ENCODE measurements at places on chromosomes 3 and 15.
A peak's percentile ranks its signal among the peaks of the same experiment; 100 is the strongest.

- DNase-seq = no peak
Observed at GRCh38 chr15:57354436-57355123, 21.7 kb upstream of the CGNL1 start.

- DNase-seq = no peak
Observed at GRCh38 chr3:193039058-193039457, 121.4 kb upstream of the MB21D2 start.

DNA sequence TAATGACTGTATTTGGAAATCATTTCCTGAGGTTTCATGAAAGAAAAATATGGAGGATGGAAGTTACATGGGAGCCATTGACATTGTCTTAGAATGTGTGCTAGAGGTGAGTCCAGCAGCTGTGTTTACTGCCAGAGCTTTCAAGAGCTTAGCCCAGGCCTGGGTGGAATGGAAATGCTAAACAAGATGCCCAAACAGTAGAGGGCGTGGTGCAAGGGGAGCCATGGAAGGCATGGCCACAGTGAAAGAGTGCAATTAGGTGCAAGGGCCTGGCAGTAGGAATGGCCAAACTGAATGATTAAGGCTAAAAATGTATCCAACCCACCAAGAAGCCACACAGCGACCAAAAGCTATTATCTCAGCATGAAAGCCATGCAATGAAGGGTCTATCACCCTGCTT lies 257.7 kb upstream of the NR2F2 start:
- no peak for DNase-seq

- DNase-seq = peak; percentile 36
Observed at GRCh38 chr15:78979456-78980320, 34.8 kb upstream of the CTSH start.

GRCh38 chr3:15458212-15458780 lies 30.9 kb downstream of the EAF1 start:
- DNase-seq = no peak

GRCh38 chr3:71912839-71913495 lies 128.0 kb upstream of the PROK2 start:
- no peak for DNase-seq

GRCh38 chr3:186456731-186457191 lies 87.4 kb downstream of the CRYGS start:
- no peak for DNase-seq

DNA sequence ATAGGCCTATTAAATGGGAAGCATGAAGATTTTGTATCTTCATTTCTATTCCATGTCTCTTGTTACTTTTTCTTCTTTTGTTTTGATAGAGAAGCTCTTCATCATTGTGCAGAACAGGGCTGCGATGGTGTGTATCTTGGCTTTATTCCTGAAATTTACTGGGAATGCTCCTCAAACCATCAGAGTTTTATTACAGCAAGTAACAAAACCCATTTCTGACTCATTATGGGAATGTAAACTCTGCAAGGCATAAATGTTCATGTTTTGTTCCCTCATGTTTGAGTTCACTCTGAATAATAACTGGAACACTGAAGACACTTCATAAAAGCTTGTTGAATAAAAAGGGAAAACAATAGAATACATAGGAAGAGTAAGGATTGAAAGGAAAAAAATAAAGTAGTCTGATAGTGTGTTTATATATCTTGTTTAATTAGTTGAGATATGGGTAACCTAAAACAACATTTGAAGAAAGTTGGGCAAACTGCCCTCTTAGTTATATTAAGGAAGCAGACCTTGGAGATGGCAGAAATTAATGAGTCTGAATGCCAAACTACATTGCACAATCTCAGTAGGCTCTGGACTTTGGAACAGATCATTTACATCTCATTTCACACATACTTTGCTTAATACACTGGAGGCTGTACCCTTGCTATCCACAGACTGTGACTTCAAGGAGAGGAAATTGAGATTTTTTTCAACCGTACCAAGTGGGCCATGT lies 521.5 kb downstream of the GRM7 start:
- no peak for DNase-seq

- DNase-seq = no peak
Observed at GRCh38 chr15:74892313-74892712, 2.5 kb downstream of the MPI start.

- DNase-seq = no peak
Observed at GRCh38 chr3:64559588-64559987, 128.2 kb downstream of the ADAMTS9 start.

DNA sequence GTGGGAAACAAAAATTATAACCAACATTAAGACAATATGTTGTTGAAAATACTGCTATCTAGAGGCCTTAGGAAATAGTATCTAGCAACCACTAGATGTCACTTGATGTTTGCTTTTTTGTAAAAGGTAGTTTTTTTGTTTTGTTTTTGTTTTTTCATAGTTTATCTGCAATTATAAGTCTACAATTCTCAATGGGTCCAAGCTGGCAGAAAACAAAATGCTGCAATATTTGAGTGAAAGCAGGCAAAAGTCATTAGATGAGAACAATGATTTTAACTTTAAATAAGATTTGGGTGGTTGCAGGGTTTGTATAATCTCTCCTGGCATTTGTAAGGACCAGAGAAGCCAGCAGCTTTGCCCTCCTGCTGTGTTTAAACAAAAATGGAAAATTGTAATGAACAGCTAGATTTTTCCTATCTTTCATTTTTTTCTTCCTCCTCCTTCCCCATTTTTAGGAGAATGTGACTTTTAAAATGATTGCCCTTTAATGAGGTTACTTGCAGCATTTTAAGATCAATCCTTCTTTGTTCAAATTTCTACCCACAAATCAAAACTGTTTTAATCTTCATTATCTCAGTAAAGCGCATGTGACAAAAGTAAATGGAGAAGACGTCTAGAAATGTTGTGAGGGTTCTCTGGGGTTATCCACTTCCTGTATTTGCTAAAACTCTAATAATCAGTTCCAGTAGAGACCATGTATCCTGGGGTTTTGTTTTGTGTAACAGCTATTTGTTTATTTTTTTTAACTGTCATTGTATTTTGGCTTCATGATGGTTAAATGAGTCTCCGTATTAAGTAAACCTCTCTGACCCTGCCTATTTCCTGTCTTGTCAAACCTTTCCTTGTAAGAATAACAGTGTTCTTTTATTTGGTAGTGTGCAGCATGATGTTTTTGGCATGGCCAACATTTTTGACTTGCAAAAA lies 27.3 kb downstream of the DUT start:
- DNase-seq = no peak

GRCh38 chr15:67127331-67127664 lies 61.9 kb downstream of the SMAD3 start:
- DNase-seq = no peak

DNA sequence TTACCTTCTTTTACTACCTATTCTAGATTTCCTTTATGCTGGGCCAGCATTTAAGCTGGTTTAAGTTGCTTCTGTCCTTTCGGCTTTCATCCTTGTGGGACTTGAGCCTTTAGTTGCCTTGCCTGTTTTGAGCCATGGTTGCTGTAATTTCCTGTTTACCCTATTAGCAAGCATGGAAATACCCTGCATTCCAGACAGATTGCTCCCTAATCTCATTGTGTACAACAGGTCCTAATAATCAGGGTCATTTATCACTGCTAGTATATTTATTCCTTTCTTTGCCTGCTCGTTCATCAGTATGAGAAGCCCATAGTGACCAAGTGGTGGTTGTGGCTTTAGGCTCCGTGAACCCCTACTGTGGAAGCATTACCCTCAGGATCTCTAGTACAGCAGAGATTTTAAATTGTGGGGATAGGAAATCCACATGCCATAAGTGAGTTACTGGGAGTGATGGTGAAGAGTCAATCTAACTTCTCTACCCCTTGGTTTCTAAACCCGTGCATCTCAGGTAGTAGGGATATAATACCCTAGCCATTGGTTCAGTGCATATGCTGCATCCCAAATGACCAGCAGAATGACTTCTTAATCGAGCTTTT lies 31.9 kb downstream of the NCK1 start:
- no peak for DNase-seq

GRCh38 chr15:69215314-69216035 lies 55.0 kb downstream of the GLCE start:
- DNase-seq = no peak

GRCh38 chr15:90845201-90845949 lies 23.0 kb upstream of the FURIN start:
- peak; percentile 87 for DNase-seq

DNA sequence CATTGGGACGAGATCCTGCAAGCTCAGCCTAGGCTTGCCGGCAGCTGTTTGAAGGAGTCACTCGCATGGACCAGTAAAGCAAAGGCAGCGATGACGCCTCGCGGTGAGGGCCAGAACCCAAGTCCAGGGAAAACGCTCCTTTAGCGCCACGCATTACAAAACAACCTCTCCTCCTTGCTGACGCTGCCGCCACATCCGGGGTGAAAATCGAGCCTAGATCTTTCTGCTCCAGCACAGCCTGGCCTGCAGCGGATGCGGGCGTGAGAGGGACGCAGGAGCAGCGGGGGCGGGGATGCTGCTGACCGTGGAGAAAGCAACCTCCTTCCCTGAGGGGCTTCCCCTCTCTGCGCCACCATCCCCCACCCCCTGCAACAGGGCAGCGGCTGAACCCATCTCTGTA lies 46.7 kb downstream of the CASR start:
- DNase-seq = no peak

GRCh38 chr3:114499976-114500375 lies 206.1 kb downstream of the TIGIT start:
- DNase-seq = no peak

DNA sequence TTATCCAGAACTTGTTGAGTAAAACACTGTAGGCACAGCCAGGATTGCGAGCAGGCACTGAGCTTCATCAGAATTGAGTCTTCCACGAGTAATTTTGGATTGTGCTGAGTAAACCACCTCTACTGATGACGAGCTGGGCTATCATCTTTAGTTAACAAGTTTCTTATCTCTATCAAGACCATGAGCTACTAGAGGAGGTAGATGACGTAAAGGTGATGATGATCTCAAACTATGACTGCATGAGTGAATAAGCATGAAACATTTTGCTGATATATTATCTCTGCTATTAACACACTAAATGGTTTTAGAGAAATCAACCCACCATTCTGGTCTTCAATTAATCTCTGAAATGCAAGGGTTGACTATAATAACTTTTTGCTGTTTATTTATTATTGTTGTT lies 506.0 kb downstream of the GBE1 start:
- no peak for DNase-seq

- DNase-seq = no peak
Observed at GRCh38 chr3:124322966-124323365, 331.0 kb upstream of the ROPN1 start.

GRCh38 chr3:185176750-185177359 lies 24.0 kb upstream of the C3orf70 start:
- DNase-seq = no peak

DNA sequence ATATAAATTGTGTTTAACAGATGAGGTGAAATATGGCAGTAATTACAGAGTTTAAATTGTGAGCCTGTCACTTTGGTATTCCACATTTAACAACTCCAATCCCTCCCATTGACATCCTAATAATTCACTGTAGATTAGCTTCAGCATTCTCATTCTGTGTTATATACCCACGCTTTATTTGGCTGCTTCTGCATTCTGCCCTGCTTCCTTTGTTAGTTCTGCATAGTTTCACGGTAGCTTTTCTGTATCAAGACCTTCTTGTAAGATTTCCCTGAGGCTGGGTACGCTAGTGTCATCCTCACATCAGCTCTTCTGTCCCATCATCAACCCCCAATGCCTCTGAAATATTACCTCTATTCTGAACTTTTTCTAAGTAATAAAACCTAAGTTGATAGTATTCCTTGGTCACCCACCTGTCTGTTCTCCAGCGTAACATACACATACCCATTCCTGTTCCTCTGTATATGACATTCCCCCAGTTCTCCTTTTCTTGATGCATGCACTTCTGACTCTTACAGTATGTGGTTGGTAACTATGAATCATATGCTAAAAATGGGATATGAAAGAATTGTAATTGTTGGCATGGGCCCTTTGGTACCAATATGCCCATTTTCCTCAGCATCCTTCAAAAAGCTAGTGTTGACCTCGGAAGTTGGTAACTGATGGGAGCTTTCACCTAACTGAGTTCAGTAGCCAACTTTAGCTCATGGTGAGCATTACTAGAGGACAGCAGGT lies 171.2 kb downstream of the KLHL25 start:
- DNase-seq = no peak

DNA sequence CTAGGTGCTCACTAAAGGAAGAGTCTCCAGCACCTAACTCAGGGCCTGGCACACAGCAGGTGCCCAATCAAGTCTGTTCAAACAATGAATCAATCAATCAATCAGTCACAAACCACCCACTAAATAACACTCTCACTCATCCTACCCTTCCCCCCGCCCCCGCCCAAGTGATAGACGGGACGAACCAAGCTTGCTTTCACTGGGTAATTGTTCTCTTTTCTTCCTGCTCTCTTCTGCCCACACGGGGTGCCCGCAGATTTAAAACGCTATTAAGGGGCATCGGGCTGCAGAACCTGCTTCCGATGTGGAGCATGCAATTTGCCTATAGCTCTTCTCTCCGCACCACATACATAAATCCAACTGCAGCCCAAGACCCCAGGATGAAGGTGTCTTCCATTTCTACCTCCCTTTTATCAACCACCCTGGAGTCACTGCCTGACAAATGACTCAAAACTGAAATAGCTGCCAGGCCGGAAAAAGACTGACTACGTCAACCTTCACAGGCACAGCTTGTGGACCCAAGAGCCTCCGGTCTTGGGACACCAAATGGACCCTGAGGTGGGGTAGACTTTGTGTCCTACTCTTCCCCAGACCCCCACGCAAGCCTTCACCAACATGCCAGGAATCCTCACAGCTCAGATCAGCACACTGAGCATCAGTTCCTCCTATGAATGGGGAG lies 1.7 kb downstream of the KLHL25 start:
- no peak for DNase-seq

- no peak for DNase-seq
Observed at GRCh38 chr3:51394541-51394940, 3.5 kb downstream of the RBM15B start.

DNA sequence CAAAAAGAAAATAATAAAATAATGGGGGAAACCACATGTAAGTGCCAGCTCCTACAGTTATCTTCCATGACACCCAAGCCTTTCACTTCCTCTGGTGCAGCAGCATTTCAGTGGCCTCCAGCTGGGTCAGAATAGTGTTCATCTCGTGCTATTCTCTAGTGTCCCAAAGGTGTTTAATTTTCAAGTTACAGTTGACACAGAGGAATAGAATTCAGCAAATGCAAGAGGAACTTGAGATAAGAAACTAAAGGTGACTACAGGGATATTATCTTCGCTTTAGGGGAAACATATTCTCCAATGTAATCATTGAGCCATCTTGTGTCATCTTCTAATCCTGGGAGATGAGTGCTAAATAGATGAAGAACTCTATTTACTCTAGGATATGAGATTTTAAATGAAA lies 212.8 kb downstream of the EPHA3 start:
- DNase-seq = no peak

- no peak for DNase-seq
Observed at GRCh38 chr3:184954251-184954650, 142.3 kb downstream of the VPS8 start.

- DNase-seq = no peak
Observed at GRCh38 chr3:73447111-73447510, 177.6 kb downstream of the PDZRN3 start.

DNA sequence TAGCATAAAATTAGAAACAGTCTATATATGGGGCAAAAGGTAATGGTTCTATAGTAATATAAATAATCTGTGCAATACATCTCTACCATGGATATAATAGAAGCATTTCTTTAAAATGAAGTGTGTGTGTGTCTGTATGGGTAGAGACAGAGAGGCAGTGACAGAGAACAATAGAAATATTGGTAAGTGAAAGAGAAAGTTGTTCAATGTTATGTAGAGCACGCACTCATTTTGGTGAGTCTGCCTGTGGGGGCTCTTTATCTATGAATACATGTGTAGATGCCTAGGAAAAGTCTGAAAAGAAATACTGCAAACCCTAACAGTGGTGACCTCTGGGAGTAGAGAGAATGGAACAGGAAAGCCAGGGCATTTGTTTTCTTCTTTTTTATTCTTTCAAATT lies 182.6 kb downstream of the STAC start:
- no peak for DNase-seq
